Vagina (tissue), 2 donors: ENCODE measurements at places on chromosomes 1 and 21. TPM values are rescaled to one million over a fixed set of nuclear protein-coding genes. Genes with fewer than 3 reads are reported as not detected.

DNA sequence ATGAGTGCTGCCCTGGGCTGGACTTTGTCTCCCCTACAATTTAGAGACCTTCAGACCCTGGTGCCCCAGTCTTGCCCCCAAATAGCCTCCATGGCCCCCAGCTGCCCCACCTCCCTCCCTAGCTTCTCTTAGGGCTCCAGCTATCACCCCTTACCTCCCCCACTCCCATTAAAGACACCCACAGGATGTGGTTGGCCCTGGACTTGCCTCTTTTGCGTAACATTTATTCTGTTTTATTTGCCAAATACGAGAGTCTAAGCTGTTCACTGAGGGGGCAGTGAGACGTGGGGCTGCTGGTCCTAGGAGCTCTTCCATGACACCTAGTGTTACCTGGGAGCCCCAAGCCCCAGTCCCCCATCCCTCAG is 4.5 kb downstream of the ZC3H12A start:
- H3K27me3 ChIP-seq: no peaks in the 10 kb centered on the region
- peaks cover 38% of the 10 kb centered on the region for H3K36me3 ChIP-seq
- peak overlapping the region; percentile 98 for H3K27ac ChIP-seq
- no peak for DNase-seq
- H3K4me1 ChIP-seq: peaks cover 60% of the 10 kb centered on the region

DNA sequence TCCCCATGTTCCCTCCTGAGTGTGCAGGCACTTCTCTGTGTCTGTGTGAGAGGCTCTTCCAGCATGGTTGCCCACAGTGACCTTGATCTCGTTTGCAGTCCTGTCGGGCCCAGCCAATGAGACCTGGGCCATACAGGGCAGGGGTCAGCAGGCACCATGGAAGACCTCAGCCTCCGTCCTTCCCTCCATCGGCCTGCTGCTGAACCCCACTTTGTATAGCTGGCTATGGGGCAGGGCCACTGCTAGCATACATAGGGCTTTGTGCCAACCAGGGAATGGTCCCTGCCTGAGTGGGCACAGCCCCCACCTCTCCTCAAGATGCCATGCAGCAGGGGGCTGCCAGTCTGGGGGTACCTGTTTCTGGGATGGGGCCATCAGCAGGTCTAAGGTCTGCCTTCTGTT is 3.8 kb downstream of the C1orf35 start:
- H3K27me3 ChIP-seq: no peaks in the 10 kb centered on the region
- peaks cover 42% of the 10 kb centered on the region for H3K4me1 ChIP-seq
- H3K27ac ChIP-seq: no peak overlapping the region
- no peak for DNase-seq
- H3K4me3 ChIP-seq: no peak overlapping the region

DNA sequence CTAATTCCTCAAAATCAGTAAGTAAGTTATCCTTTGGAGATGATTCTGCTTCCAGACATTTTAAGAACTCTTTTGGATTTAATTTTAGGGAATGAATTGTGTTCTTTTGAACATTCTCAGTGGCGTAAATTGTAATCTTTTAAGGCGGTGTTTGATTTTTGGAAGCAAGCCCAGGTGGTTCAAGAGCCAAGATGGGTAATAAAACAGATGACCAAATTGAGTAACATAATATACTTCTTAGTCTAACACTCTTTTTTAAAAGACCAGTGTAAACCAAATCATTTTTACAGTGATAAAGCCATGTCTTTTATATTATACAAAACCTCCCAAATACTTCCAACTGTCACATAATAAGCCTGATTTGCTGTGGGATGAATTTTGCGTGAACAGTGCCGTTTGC is 133.8 kb downstream of the LRRC40 start:
- H3K36me3 ChIP-seq: no peaks in the 10 kb centered on the region
- no peak overlapping the region for H3K27ac ChIP-seq
- H3K27me3 ChIP-seq: no peaks in the 10 kb centered on the region
- no peak overlapping the region for H3K4me3 ChIP-seq
- DNase-seq: no peak

DNA sequence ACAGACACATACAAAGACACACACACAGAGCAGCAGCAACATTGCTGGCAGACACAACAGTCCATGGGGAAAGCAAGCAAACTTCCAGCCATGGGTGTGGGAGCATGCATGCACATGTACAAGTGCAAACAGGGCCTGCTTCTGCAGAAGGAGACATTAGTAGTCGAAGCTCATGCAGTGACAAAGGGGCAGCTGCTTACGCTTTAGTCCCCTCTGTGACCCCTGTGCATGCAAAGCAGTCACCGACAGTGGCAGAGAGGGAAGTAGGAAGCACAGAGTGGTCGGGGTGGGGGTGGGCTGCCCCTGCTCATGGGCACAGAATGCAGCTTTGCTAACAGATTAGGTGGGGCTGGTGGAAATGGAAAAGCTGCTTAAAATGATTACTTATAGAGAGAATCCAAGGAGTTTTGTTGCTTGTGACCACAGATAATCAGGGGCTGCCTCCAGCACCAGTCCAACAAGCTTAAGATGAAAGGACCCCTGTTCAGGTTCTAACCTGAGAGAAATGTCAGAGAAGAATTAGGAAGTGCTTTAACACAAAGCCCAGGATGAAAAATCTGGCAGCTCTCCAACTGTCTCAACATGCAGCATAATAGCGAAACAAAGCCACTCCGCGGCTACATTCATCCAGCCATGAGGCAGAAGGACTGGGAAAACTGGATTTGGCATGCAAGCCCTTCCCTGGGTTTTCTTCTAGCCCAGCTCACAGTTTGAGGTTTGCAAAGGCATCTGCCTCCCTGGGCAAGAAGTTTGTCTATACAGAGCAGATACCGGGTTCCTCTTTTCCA is 378.9 kb downstream of the KCNH1 start:
- H3K4me1 ChIP-seq: no peaks in the 10 kb centered on the region
- no peaks in the 10 kb centered on the region for H3K36me3 ChIP-seq
- DNase-seq: no peak
- no peaks in the 10 kb centered on the region for H3K27me3 ChIP-seq

DNA sequence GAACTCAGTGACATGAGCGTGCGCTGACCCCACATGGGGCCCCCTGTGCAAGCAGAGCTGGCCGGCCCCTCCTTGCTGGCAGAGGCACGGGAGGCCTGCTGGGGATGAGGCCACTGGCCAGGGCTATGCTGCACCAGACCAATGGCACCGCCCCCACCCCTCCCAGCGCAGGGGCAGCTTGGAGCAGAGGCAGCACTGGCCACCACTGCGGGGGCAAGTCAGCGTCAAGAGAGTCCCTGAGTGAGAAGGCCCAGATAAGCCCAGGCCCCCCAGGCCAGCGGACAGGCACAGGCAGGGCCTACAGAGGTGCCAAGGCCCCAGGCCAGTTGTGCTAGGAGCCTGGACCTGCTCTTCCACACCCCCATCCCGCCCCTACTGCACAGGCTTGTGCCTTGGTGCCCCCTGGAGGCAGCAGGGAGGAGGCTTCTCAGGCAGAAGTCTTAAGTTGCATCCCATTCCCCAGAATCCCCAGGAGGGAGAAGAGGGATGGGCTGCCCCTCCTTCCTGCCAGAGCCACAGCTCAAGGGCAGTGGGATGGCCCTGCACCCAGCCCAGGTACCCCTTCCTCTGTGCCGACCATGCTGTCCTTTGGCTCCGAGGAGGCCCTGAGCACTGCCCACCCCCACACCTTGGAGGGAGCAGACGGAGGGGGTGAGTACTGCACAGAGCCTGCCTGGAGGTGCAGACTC is 35.8 kb downstream of the EPHX1 start:
- DNase-seq: peak; percentile 90
- H3K36me3 ChIP-seq: peaks cover 60% of the 10 kb centered on the region
- H3K27ac ChIP-seq: peak overlapping the region; percentile 60
- H3K4me3 ChIP-seq: no peak overlapping the region
- H3K4me1 ChIP-seq: peaks cover 24% of the 10 kb centered on the region
- no peaks in the 10 kb centered on the region for H3K27me3 ChIP-seq

GRCh38 chr1:60102267-60103061 is 28.9 kb upstream of the C1orf87 start:
- no peak overlapping the region for H3K27ac ChIP-seq
- H3K4me1 ChIP-seq: no peaks in the 10 kb centered on the region
- no peaks in the 10 kb centered on the region for H3K27me3 ChIP-seq
- no peak overlapping the region for H3K4me3 ChIP-seq
- H3K36me3 ChIP-seq: no peaks in the 10 kb centered on the region

DNA sequence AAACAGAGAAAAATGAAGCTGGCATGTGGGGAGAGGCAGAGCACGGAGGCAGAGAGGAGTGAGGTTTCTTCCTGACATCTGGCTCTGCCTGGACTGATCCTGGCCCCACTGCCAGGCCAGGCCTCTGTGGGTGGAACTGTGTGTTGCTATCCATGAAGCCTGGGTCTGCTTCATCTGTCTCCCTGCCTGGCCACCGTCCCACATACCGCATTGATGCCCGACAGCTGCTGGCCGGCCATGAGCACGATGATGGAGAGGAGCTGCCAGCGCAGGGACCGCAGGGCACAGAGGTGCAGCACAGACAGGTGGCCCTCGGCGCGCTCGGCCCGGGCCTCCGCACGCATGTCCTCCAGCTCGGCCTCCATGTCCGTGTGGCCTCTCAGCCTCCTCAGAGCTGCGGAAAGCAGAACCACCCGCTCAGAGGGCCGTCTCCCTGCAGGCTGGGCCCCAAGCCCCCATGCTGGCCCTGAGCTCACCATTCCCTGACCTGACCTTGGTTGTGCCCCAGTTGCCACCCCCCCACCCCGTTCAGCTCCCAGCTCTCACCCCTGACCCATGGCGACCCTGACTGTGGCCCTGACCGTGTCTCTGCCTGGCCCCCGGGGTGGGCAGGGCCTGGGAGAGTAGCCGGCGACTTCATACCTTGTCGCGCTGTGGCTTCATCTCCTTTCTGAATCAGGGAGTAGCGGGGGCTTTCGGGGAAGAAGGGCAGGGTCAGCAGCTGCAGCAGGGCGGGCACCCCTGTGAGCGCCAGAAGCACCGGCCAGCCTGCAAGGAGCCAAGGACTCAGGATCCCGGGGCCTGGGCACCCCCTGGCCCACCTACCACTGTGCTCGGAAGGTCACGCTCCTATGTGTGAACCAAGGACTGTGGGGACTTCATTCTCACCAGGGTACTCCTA is 11.5 kb downstream of the SLC2A7 start:
- H3K36me3 ChIP-seq: no peaks in the 10 kb centered on the region
- H3K27me3 ChIP-seq: no peaks in the 10 kb centered on the region
- H3K27ac ChIP-seq: no peak overlapping the region
- H3K4me3 ChIP-seq: no peak overlapping the region
- no peak for DNase-seq

EXTL2 gene
- 10.1 TPM for total RNA-seq

A3GALT2 gene
- not detected for total RNA-seq
